ENCODE measurements at places on chromosomes 1 and 21.

- DNase-seq = no peak
Observed at GRCh38 chr1:29767769-29768425, 531.6 kb downstream of the PTPRU start.

- DNase-seq = no peak
Observed at GRCh38 chr21:44779417-44780136, 22.0 kb downstream of the UBE2G2 start.

DNA sequence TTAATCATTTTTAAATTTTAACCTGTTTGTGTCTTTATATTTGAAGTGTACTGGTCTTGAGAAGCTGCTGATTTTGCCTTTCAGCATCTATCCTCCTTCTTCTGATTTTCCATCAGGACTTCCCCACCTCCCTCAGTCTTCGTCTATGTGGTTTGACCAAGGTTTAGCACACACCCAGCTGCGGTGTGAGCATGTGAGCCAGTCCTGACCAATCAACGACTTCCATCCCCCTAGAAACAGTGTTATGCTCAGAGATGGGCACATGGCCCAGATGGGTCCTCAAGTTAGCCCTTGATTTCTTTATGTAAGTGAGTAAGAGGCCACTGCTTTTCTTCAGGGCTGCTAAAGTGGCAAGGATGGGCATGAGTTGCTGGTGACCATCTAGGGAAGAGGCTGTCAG is 190.8 kb downstream of the MATN1 start:
- DNase-seq = no peak

- DNase-seq = no peak
Observed at GRCh38 chr21:35273333-35273732, 224.2 kb upstream of the RUNX1 start.

GRCh38 chr1:14415396-14415795 is 183.1 kb upstream of the KAZN start:
- no peak for DNase-seq

GRCh38 chr1:210252621-210253051 is 20.0 kb downstream of the SERTAD4 start:
- peak; percentile 86 for DNase-seq

DNA sequence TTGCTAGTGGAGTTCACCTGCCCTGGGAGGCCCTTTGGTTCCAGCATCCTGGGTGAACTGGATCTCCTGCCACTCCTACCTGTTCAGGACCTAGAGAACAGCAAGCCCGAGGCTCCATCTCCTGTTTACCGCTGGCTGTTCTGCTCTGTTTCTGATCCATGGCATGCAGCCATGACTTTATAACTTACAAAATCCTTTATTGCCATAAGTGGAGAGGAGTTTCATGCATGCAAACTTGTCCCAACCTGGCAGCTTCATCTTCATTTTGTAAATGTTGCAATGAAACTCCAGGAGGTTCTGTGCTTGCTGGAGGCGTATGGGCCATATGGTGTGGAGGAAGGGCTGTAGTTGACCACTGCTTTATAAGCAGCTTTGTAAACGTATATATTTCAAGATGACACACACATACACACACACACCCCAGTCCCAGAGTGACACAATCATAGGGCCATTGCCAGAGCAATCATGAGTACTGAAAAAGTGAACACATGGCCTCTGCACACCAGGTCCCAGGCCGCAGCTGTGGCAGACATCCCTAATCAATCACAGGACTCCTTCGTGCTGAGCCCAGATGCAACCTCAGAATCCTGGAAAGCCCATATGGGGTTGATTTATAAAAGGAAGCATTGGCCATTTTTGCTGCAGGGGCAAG is 69.0 kb downstream of the UBIAD1 start:
- DNase-seq = no peak

GRCh38 chr21:15249285-15249993 is 184.6 kb upstream of the NRIP1 start:
- DNase-seq = no peak

GRCh38 chr1:48679859-48680258 is 96.8 kb downstream of the BEND5 start:
- DNase-seq = no peak

- no peak for DNase-seq
Observed at GRCh38 chr1:155030243-155030795, 3.3 kb downstream of the DCST2 start.

DNA sequence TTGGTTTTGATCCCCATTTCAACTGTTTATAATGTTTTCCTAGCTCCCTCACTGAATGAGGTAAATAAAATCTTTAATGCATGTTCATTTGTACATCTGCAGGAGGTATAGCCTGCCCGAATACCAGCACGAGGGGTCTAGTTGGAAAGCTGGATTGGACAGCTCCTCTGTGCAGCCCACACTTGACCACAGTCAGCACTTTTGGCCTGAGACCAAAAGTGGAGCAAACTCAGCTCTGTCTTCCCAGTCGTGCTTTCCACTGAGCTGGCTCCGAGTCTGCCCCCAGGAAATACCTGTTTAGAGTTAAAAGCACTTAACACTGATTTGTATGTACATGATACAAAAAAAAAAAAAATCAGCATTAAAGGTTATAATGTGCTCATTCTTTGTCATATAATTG is 224.4 kb downstream of the DSCAM start:
- DNase-seq = no peak

DNA sequence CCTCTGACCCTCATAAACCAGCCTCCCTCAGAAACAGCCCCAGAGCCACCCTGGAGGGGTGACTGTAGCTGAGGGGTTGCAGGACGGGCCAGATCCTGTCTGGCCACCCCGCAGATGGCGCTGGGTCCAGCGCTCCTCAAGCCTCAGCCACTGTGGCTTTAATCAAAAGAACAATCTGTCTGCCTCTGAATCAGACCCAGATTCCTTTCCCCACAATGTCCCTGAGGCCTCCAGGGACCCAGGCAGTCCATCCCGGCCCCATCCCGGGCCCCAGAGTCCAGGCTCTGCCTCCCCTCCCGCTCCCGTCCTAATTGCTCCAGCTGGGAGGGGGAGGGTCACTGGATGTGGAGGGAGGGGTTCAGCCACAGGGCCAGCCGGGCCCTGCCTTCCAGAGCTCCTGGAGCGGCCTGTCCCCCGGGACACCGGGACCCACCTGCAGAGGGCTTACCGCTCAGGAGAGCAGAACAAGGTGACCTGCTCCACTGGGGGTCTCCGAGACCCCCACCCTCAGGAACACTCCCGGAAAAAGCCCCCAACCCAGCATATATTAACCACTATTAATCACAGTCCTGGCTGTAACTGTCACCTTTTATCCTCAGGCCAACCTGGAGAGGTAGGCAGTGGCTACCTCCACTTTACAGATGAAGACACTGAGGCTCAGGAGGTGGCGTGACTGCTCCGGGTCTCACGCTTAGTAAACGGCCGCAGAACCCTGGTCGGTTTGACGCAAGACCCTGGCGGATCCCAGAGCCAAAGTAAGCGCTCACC is 836 bp upstream of the FBLIM1 start:
- DNase-seq = no peak

DNA sequence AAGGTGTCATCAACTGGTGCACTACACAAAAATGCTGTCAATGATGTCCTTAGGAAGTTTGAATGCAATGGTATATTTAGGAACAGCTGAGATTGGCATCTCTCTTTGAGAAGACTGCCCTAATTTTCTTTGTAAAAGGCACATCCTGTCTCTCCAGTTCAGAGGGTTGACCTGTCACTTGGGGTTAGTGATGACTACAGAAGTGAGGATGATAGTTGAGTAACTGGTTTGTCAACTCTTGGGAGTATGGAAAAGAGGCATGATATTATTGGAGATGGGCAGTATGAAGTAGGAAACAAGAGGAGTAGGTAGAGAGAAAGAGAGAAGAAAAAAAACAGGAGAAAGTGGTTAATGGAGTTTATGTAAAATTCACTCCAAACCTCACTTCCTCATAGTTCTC is 40.4 kb upstream of the PIGC start:
- DNase-seq = no peak

GRCh38 chr1:116287341-116288200 is 85.5 kb upstream of the ATP1A1 start:
- DNase-seq = no peak

- DNase-seq = no peak
Observed at GRCh38 chr1:203367057-203367456, 16.1 kb upstream of the FMOD start.

- no peak for DNase-seq
Observed at GRCh38 chr1:90990779-90991178, 31.1 kb downstream of the ZNF644 start.

GRCh38 chr1:20058531-20058930 is 11.5 kb upstream of the PLA2G5 start:
- DNase-seq = no peak

DNA sequence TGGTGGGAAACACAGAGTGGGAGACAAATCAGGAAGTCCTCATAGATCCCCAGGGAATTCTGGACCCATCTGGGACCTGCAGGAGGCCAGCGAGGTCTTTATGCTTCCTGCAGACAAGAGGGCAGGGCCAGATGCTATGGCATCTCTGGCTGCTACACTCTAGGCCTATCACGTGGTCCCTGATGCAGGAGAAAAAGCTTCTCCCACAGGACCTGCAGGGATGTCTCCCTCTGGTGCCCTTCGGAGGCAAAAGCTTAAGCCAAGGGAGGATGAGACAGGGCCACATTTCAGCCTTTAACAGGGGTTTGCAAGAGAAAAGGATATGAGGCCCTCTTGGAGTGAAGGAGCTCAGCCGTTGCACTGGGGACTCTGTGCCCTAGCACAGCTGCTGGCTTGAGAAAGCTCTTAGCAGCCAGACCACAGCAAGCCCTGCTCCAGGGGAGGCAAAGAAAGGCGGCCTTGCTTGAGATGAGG is 243.0 kb downstream of the C1orf94 start:
- DNase-seq = no peak

DNA sequence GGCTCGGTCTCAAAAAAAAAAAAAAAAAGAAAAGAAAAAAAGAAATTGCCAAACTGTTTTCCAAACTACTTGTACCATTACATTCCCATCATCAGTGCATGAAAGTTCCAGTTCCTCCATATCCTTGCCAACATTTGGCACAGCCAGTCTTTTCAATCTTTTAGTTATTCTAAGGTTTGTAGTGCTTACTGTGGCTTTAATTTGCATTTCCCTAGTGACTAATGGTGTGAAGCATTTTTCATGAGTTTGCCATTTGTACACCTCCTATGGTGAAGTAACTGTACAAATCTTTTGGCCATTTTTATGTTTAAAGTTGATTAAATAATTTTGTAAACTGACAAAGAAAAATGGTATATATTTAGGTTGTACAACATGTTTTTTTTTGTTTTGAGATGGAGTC is 70.7 kb downstream of the DEGS1 start:
- DNase-seq = no peak

DNA sequence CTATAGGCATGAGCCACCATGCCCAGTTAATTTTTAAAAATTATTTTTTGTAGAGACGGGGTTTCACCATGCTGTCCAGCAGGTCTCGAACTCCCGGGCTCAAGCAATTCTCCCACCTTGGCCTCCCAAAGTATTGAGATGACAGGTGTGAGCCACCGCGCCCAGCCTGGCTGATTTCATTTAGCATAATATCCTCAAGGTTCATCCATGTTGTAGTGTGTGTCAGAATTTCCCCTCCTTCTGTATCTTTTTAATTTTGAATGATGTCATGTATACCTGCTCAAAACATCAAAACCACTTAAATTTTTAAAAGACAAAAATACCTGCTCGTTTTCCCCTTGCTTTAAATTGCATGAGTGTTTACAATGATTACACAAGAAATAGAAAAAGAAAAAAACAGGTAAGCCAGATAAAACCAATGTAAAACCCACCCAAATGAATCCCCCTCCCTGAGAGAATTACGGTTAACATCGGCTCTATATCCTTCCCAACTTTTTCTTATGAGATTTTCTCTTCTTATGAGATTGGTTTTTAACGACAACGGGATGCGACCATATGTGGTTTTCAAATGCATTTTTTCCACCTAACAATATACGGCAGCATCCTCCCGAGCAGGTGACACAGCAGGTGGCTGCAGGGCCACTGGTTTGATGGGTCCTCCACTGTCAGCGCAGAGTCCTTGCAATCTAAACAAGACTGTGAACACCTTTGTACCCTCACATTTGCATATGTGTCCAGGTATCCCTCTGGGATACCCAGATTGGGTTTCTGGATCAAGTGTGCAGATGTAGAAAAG is 22.1 kb downstream of the IFFO2 start:
- no peak for DNase-seq

DNA sequence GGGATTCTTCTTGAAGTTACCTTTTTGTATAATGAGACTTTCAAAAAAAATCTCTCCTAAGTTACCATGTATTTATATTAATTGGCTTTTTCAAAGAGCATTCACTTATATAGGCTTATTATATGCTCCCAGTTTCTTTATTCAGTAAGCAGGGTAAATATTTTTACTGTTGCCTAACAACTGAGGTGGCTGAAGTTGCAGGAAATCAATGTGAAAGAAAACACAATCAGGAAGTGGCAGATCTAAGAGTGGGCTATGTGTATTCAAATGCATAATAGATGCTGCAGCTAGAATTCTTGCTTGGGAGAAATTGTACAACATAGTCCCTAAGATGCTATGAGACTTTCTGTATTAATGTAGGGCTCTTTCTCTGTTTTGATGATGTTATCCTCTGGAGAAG is 606.9 kb downstream of the NUF2 start:
- DNase-seq = no peak

All from cerebellar cortex (tissue), 1 donor.